Activated effector memory CD4-positive, alpha-beta T cell treated with anti-CD3 and anti-CD28 coated beads, Interleukin-2, amount 50 U/mL, for 16 hours (primary cell): ENCODE measurements at places on chromosomes 7 and 10.
A peak's percentile ranks its signal among the peaks of the same experiment; 100 is the strongest.

GRCh38 chr10:51696251-51696650, 3.1 kb downstream of the CSTF2T start:
- DNase-seq = no peak

- no peak for DNase-seq
Observed at GRCh38 chr10:33040436-33040835, 82.4 kb upstream of the ITGB1 start.

DNA sequence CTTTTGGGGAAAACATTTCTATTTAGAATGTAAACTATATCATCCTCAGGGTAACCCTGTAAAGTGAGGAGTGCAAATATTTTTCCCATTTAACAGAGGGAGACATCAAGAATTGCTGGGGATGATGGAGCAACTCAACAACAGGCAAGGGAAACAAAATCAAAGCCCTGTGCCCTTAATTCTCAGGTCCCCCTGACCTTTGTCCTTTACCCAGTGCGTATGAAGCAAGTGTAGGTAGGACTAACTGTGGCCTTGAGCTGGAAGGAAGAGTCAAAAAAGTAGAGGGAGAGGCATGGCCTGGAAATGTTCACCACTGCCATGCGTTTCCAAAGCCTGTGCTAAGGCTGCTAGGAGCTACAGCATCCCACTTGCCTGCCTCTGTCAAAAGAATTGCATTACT, 896.9 kb downstream of the LRMDA start:
- no peak for DNase-seq

GRCh38 chr7:103987451-103987850, 2.0 kb downstream of the RELN start:
- no peak for DNase-seq

DNA sequence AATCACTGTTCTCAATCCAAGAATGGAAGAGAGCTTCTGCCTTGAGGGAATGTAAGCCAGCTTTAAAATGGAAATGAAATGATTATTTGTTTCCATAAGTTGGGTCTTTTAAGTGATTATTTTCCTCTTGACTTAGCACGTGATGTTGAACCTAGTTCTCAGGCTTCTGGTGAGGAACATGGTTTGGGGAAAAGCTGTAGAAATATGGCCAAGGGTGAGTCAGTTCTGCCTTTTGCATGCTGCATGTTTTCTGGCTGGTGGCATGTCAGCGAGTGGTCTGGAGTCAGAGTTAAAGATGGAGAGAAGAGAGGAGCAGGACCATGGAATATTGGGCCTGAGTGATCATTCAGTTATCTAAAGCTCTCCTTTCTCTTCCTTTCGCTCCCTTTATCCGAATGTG, 54.0 kb downstream of the DNAH11 start:
- DNase-seq = no peak

DNA sequence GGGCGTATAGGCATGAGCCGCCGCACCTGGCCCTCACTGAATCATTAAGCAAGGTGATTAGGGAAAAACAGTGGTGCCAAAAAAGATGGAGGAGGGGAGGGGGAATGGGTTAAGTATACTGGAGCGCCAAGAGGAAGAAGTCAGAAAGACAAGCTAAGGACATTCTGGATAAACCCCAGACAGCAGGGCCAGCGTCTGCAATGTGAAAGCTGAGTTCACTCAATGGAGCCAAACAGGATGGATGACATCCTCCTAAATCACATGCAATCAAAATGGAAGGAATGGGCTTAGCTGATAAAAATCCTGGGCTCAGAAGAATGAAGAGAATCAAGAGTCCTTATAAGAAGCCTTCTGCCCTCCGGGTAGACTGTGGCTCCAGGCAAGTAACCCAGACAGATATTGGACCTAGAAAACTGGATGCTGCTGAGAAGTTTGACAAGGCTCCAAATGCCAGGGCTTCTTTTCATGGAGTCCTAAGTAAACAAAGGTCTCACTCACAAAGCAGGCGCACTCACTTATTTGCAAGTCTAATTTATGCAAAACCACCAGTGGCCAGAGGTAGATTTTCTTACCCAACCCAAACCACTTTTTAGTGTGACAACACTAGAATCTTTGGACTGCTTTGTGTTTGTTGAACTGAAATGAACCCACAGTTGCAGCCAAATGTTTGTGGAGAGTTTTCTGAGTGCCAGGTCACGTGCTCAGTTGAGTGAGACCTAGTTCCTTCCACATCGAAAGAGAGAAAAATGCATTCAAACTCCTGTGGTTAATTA, 519.1 kb upstream of the AUTS2 start:
- DNase-seq = no peak

DNA sequence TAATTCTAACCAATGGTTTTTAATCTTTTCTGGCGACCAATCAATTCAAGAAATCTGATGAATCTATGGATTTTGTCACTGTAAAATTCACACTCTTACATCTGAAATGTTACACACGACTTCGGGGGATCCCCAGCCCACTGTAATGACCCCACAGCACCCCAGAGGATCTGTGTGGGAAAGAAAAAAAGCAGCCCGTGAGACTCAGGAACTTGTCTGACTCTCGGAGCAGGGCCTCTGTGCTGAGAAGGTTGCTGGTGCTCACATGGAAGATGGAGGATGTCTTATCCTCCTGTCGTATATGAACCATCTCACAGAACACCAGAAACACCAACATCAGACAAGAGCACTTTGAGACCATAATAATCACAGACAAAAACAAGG, 228.4 kb upstream of the INHBA start:
- DNase-seq = no peak

GRCh38 chr7:114021135-114021534, 102.3 kb upstream of the PPP1R3A start:
- DNase-seq = no peak

- peak; percentile 78 for DNase-seq
Observed at GRCh38 chr10:93288679-93289634, 193.2 kb downstream of the MYOF start.

- no peak for DNase-seq
Observed at GRCh38 chr10:5893321-5893720, 3.3 kb downstream of the FBH1 start.

GRCh38 chr10:131821378-131822012, 79.3 kb upstream of the PPP2R2D start:
- DNase-seq = no peak

- no peak for DNase-seq
Observed at GRCh38 chr7:121440857-121441503, 44.9 kb upstream of the FAM3C start.

GRCh38 chr10:78513330-78513729, 479.7 kb downstream of the RPS24 start:
- DNase-seq = no peak

GRCh38 chr10:133451346-133451745, 2.4 kb upstream of the SCART1 start:
- DNase-seq = no peak

- DNase-seq = no peak
Observed at GRCh38 chr10:88194961-88195367, 331.5 kb downstream of the PTEN start.

DNA sequence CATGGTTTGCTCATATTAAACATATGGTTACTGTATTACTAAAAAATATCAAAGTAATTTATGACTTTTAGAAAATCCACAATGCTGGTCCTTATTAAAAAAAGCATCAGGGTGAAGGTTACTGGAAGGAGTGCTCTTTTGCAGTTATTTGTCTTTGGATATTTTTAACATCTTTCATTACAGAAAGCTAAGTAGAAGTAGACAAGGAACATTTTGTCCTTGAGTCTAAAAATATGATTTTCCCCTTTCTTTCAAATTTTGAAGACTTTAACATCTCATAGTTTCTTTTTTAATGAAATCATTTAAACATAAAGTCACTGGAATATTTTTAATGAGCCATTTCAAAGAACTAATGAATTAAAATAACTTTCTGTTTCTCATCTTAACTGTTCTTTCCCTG, 110.1 kb upstream of the TNS3 start:
- DNase-seq = no peak

GRCh38 chr7:77727936-77728701, 31.9 kb downstream of the RSBN1L start:
- DNase-seq = no peak

DNA sequence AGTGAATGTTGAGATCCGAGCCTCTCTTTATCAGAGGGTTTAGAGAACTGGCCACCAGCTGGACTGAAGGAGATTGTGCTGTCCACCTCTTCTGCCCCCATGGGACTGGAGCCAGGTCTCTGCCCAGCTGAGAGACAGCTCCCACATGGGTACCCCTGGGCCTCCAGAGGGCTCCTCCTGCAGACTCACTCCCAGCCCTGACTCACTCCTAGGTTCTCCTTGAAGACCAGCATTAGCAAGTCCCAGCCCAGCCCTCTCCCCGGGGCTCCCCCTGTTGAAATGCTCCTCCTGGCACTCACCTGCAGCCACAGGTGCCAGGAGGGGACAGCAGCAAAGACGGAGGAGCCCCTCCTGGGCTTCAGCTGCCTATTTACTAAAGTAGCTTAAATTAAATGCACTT, 126.9 kb downstream of the CXCL12 start:
- DNase-seq = no peak

DNA sequence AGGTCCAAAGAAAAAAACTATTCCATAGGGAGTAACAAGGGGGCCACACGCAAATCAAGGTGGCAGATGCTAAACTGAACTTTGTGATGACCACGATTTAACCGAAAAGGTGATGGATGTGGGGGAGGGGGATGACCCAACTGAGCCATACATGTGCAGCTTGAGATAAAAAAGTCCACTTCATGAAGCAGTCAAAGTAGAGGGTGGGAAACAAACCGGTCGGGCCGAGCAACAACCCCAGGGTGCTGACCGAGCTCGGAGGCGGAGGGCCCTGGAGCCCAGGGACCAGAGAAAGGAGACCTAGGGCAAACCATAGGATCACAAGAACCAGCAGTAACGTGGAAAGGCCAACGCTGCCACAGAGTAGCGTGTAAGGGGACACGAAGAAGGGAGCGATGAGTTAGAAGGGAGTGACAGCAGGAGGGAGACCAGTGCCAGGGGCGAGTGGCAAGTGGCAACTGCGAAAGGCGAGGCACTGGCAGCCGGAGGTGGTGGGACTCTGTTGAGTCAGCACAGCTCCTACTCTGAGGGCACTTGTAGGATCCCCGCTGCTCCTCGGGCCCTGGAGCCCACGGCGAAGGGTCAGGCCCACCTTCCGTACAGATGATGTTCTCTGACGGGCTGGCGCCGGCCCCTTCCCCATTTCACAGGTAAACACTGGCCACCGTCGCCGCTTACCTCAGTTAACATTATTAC, 540 bp downstream of the SNX13 start:
- peak; percentile 83 for DNase-seq

DNA sequence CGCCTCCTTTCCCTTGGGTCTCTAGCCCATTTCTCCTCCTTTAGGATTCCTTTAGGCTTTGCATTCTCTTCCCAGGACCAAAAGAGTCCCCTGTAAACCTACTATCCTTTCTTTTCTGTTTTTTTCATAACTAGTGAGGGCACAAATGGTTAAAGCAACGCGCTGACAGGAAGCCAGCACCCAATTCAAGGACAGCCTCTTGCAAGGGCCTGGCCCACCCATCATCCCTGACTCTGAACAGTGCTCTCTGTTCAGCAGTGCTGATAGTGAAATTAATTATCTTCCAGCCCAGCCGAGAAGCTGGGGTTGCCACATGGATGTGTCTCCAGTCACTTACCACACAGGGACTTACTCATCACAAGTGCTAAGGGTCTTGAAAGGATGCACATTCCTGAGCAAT, 38.3 kb upstream of the RNF32 start:
- no peak for DNase-seq

DNA sequence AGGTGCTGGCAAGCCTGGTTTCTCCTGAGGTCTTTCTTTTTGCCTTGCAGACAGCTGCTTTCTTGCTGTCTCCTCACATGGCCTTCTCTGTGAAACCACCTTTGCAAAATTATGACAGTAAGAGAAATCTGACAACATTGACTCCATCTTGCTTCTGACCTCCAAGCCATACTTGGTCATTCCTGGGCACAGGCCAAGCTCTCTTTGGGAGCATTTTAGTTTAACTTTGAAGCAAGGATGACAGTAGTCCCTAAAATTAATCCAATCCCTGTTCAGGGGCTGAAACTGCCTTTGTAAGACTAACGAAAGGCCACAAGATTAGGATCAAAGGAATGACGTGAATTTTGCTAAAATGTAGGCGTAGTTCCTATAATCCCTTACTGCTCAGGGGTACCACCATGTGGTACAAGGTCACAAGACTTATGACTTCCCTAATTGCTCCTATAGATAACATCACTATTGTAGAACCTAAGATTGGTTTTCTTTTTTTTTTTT, 25.1 kb upstream of the NRBF2 start:
- DNase-seq = no peak

GRCh38 chr10:122249991-122250750, 20.9 kb upstream of the BTBD16 start:
- no peak for DNase-seq

DNA sequence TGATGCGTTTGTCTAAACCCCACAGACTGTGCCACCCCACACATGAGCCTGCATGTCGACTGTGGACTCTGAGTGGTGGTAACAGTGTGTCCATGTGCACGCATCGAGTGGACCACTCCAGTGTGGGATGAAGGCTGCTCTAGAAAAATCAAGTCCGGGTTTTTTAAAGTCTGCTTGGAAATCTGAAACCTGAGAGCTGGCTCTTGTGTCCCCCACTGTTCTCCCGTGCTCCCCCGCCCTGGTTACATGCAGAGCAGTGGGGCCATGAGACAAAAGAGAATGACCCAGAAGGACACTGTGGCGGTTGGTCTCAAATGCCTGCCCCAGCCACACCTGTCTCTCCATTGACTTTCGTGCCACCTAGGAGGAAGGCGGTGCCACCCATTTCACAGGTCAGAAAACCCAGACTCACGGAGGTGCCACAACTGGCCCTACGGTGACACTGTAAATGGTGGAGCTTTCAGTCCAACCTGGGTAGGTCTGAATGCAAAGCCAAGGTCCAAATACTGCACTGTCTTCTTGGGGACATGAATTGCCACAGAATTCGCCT, 27.3 kb upstream of the PWWP2B start:
- DNase-seq = no peak

- no peak for DNase-seq
Observed at GRCh38 chr10:113409175-113409574, 143.7 kb upstream of the HABP2 start.

DNA sequence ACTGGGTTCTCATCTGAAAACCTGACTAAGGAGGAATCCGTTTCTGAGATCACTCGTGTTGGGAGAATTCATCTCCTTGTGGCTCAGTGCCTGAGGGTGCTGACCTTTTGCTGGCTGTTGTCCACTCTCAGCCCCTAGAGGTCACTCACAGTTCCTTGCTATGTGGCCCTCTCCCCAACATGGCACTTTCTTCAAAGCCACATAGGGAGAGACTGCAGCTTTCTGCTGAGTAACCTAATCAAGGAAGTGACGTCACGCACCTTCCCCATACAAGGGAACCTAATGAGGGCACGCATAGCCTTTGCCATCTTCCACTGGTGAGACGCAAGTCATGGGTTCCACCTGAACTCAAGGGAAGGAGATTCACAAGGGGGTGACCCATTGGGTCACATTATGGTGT, 23.2 kb downstream of the STEAP1B start:
- no peak for DNase-seq

DNA sequence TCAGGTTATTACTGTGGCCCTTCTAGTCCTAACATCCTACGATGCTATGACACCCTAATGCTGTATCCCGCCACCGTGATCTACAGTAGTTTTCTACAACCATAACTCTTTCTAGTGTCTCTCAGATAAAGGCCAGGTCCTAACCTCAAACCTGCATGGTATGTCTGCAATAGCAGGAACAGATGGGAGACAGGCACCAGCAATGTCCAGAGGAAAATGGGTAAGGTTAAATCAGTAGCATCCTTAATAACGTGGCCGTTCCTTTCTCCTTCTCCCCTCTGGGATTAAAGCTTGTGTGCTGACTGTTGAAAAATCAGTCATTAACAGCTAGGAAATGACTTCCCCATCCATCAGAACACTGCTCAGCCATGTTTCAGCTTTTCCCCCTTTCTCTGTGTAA, 321.9 kb upstream of the NPVF start:
- DNase-seq = no peak
